Adrenal gland (tissue), 19 donors: ENCODE measurements at places on chromosomes 1 and 21. TPM values are rescaled to one million over a fixed set of nuclear protein-coding genes. Genes with fewer than 3 reads are reported as not detected.

DNA sequence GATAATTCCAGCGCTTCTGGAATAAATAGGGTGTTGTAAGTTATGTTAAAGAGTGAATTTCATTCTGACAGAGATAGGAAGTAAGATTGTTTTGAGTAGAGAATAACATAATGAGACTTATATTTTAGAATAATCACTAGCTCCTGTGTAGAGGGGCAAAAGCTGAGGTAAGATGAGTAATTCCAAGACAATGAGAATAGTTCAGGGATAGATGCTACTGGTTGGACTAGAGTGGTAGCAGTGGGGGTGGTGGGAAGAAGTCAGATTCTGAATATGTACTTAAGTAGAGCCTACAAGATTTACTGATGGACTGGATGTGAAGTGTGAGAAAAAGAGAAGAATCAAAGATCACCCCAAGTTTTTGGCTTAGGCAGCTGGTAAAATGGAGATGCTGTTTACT is 23.3 kb upstream of the MOV10 start:
- no peak for DNase-seq

DNA sequence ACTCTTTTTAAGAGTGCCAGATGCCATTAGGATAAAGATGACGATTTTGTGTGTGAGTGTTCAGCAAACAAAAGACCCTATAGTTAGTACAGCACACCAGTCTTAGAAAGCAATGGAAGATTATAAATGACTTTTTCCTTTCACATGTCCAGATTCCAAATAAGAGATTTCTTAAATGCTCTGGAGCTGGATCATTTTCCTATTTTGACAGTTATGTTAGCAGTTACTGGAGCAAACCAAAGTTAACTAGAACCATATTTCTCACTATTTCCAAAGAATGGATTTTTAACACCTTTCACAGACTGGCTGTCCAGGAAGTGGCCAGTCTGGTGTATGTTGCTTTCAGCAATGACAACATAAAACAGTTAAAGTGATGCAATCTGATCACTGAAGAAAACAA is 905.8 kb upstream of the ADGRL2 start:
- DNase-seq, result no peak

- DNase-seq, result no peak
Observed at GRCh38 chr1:28058168-28058567, 30.2 kb downstream of the EYA3 start.

GRCh38 chr1:107263291-107263915 is 122.6 kb downstream of the NTNG1 start:
- DNase-seq, result no peak

- DNase-seq, result no peak
Observed at GRCh38 chr1:43802356-43802980, 95.1 kb downstream of the ST3GAL3 start.

DNA sequence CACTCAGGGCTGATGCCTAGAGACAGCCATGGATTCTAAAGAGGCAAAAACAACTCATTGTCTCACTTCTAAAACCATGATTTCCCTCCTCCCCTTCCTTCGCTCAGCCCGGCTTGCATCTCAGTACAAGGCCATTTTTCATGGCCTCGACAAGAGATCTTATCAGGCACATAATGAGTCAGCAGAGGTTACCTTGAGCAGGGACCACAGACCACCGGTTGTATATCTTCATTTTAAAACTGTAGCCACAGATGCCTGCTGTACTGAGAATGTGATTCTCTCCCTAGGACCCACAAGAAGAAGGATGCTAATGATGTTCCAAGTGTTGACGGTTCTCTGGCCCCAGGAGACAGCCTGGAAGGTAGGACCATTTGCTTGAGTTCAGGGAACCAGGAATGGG is 331.9 kb downstream of the AJAP1 start:
- no peak for DNase-seq

DNA sequence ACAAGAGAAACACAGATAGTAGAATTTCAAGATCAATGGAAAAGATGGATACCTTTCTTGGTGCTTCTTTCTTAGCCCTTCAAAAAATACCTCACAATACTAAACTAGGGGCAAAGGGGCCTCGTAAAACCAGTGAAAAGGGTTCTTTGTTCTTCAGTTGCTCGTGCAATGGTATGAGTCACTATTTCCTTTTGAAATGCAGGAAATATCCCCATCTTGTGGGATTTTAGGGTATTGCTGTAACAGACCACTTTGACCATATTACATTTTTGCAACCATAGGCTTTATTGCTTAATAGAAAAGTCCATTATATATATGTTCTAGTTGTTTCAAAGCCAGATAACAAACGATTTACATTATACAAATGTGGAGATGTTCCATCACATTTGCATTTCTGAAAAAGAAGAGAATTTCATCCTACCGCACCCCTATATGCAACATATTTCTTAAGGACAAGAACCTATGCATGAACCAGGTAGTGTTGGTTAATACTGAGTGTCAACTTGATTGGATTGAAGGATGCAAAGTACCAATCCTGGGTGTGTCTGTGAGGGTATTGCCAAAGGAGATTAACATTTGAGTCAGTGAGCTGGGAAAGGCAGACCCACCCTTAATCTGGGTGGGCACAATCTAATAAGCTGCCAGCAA is 88.6 kb upstream of the PKN2 start:
- no peak for DNase-seq

DNA sequence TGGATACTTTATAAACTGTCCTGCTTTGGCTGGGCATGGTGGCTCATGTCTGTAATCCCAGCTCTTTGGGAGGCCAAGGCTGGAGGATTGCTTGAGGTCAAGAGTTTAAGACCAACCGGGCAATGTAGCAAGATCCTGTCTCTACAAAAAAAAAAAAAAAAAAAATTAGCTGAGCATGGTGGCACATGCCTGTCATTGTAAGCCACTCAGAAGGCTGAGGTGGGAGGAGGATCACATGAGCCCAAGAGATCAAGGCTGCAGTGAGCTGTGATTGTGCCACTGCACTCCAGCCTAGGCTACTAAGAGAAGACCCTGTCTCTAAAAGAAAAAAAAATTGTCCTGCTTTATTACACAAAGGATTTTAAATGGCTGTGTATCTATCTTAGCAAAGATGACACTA is 95.2 kb downstream of the LBR start:
- no peak for DNase-seq

RGS8 gene
- 1.2 TPM for total RNA-seq

MROH9 gene
- total RNA-seq, result not detected

FCRL2 gene
- not detected for total RNA-seq
